GOT3 (cell line): ENCODE measurements at places on chromosomes 7 and 10.

DNA sequence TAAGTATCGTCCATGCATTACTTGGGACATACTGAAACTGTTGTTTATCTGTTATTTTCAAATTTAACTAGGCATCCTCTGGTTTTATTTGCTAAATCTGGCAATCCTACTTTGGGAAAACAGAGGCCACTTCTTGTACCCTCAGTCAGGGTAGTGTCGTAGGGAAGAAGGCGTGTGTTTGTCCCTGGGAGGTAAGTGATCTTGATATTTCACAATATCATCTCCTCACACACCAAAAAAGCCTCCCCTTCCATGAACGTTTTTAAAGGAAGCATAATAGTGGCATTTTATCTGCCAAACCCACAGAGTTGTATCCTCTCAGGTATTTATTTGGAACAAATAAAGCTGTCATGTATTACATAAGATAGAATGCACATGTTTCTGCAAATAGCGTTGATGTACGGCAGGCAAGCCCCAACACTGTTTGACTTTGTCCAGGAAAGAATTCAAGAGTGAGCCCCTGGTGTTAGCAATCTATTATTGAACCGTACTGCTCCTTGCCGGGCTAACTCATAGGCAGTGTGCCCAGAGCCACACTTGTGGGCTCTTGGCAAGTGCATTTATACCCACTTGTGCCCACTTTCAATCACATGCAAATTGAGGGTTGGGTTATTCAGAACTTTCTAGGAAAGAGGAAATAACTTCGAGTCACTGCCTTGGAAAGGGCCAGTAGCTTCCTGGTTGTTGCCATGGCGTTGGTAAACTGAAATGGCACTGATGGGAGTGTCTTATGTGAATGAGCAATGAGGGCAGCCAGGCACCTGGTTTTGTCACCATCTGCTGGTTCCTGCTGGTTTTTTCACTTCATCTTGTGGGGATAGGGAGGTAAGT is 266.0 kb downstream of the USP6NL start:
- DNase-seq = no peak

DNA sequence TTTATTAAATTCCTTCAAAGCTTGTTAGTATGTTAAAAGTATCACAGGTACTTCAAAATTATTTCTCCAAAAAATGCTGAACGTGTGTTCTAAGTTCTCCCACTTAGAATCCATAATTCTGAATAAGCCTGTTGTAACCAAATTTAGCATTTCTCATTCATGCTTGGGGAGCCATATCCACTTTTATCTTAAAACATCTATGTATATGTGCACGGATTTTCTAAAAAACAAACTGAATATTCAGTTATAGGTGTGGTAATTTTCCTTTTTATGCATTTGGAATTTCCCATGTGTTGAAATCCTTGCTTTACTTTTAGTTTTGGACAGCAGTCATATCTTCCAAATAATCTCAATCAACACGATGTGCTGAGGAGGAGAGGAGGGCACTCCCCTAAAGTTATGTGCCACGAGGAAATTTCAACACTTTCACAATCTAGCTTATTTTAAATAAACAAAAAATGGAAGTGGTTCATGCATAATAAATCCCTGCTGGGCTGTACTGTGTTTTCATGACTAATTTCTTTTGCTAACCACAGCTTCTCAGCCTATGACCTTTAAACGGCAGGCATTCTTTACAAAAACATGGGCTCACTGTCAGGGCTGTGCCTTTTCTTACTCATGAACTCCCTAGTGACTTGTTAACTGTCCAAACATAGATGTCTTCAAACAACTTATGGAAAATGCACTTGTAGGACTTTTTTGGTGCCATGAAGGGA is 380.3 kb upstream of the SEMA3C start:
- DNase-seq = no peak

GRCh38 chr7:50960621-50961310 is 178.1 kb upstream of the GRB10 start:
- no peak for DNase-seq

- DNase-seq = no peak
Measured at GRCh38 chr7:77702968-77703472, 6.8 kb downstream of the RSBN1L start.
